ENCODE measurements at places on chromosomes 6 and 20.

- no peak overlapping the region for H3K4me3 ChIP-seq
- H3K27ac ChIP-seq, result no peak overlapping the region
Measured at GRCh38 chr20:8678098-8678776, 390.6 kb upstream of the PLCB4 start.

- H3K27ac ChIP-seq, result no peak overlapping the region
- DNase-seq, result no peak
- H3K4me1 ChIP-seq, result no peaks in the 10 kb centered on the region
- no peaks in the 10 kb centered on the region for H3K36me3 ChIP-seq
Measured at GRCh38 chr6:140160494-140160893, 786.0 kb upstream of the CITED2 start.

- H3K36me3 ChIP-seq, result no peaks in the 10 kb centered on the region
- no peak overlapping the region for H3K27ac ChIP-seq
- no peak for DNase-seq
- H3K4me1 ChIP-seq, result no peaks in the 10 kb centered on the region
Measured at GRCh38 chr6:112690497-112691202, 343.5 kb downstream of the RFPL4B start.

- no peak overlapping the region for H3K4me3 ChIP-seq
- H3K27me3 ChIP-seq, result no peaks in the 10 kb centered on the region
- no peak overlapping the region for H3K27ac ChIP-seq
- H3K36me3 ChIP-seq, result no peaks in the 10 kb centered on the region
Measured at GRCh38 chr6:71079677-71080076, 122.8 kb upstream of the B3GAT2 start.

DNA sequence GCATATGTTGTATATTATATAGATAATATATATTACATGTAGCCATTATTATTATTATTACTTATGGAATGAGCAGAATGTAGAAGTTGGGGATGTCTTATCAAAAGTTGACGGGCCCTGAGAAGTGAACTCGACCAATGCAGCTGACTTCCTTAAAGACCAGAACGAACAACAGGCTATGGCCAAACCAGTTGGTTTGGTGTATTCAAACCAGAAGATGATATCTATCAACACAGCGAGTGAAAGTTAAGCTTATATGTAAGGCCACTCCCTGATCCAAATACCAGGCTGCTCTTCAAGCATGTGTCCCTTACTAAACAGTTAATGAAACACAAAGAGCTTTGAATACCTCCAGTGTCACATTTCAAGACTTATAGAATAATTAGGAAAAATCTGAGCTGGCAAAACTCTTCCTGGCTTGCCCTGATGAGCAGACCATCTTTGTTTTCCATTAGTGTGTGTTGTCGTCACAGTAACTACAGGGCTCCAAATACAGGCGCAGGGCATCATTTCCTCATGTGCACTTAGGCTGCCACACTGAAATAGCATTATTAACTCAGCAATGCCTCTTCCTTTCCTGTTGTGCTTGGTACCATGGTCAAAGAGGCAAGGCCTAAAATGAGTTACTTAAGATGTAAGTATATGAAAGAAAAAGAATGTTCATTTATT, 6.6 kb downstream of the FILIP1 start:
- no peaks in the 10 kb centered on the region for H3K27me3 ChIP-seq
- no peaks in the 10 kb centered on the region for H3K4me1 ChIP-seq
- no peak overlapping the region for H3K4me3 ChIP-seq
